Activated CD4-positive, alpha-beta T cell treated with anti-CD3 and anti-CD28 coated beads for 36 hours (primary cell): ENCODE measurements at places on chromosomes 1 and 21. TPM values are rescaled to one million over a fixed set of nuclear protein-coding genes. Genes with fewer than 3 reads are reported as not detected.

The USP25 gene
- total RNA-seq = 31.8 TPM

The CITED4 gene
- total RNA-seq = 1.6 TPM

GRCh38 chr1:15755646-15756040 lies 3.0 kb upstream of the FBLIM1 start:
- no peak for DNase-seq

DNA sequence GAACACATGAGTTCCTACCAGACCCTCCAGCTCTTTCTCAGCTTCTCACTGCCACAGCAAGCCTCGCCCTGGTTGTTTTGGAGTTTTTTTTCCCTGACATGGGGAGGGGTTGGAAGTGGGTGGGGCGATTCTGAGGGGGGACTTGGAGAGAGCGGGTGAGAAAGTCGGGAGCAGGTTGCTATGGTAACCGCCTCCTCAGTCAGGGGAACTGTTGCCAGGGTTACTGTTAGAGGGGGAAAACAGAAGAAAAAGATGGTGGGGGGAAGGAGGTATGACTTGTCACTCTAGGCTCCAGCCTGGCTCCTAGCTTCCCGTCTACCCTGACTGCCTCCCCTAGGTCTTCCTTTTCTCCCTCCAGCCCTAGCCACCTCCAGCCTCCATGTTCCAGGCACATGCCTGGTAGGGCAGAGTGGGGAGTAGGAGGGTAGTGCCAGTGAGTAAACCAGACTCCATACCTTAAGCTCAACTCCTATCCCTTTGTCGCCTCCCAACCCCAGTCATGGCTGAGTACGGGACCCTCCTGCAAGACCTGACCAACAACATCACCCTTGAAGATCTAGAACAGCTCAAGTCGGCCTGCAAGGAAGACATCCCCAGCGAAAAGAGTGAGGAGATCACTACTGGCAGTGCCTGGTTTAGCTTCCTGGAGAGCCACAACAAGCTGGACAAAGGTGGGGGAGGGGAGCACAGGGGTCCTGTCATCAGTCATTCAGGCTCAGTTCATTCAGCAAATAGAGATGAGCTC lies 6.0 kb downstream of the PEA15 start:
- no peak for DNase-seq

DNA sequence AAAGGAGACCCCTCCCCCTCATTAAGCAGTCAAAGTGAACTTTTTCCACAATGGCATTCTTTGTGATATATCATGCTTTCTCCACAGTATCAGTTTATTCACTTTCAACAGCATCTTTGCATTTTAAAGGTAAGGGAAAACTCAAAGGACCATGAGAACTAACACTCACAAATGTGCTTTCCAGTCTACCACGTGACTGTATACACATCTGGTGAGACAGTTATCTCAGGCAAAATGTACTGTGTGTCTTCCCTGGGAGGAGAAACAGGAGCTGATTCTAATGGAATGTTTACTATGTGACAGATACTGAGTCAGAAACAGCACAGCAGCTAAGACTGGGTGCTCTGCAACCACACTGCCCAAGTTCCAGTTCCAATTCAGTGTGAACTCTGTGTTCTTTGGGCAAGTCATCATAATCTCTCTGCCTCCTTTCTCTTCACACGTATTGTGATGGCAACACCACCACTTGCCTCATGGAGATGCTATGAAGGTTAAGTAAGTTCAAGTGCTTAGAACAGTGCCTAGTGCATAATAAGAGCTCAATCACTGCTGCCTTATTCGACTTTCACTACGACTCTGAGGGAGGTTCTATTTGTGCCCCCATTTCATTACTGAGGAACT lies 79.0 kb downstream of the SLC45A1 start:
- DNase-seq = peak; percentile 68

GRCh38 chr21:20999659-21000058 lies 1.4 kb downstream of the NCAM2 start:
- DNase-seq = peak; percentile 64

DNA sequence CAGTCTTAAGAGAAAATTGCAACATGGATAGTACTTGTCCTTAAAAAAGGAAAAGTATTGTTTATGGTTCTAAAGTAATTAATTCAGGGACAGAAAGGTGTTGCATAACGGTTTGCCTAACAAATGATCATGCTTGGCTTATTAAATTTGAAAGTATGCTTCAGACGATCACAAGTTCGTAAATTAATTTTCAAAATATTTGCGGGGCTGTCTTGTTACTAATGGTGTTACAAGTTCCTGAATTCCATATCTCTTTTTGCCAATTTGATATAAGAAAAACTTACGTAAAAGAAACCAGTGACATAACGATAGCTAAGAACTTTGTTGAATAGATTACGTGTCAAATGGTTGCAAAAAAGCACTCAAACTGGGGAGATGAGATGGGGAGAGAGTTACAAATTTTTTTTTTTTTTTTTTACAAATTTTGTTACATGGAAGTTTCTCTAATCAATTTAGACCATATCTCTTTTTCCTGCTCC lies 1.3 kb downstream of the AGO3 start:
- no peak for DNase-seq

GRCh38 chr1:172400722-172401105 lies 19.8 kb upstream of the C1orf105 start:
- DNase-seq = no peak
